ENCODE measurements at places on chromosomes 3 and 15.

DNA sequence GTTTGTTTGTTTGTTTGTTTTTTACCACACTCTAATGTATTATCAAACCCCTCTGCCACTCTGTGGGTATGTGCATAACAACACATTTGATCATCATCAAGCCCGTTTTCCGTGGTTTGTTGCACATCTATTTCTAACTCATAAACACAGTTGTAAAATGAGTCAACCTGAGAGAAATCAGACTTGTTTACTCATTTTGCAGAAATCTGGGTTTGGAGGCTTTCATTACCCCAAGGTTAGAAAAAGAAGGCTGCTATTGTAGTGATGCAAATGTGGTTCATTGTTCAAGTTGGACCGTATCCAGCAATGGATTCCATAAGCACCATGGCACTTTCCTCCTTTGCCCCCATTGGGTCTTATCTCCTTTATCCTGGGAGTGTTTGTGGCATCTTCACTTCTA lies 353.2 kb upstream of the SOX2 start:
- DNase-seq: no peak

DNA sequence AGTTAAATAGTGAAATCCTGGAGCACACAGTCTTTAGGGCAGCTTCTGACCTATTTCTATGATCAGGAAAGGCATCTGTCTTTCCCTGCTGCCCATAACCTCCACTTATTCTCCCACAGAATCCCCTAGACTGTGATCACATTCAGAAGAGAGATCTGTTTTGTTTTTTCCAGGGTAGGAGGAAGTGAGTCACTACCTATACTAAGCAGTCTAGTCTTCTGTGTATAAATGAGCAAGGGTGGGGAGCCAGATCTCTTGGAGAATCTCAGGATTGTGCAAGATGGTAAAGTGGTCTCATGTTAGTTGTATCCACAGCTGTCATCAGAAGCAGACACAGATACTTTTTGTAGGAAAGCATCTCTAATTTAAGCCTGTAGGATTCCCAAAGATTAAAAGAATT lies 11.8 kb upstream of the FBXO22 start:
- DNase-seq: no peak

DNA sequence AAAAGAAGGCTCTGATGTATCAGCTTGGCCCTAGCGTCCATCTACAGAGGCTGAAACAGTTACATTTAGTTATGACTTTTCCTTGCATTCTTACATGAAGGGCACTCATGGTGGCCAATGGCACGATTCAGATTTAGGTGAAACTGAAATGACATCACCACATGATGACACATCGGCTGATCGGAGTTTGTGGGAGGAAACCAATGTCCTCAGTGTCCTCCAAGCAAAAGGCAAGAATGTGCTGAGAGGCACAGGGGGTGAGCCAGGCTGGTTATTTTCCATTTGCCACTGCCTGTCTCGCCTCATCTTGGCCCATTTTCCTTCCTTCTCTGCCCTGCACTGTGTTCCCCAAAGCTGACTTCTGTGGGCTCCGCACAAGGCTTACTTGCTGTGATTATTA lies 34.4 kb downstream of the TARS3 start:
- no peak for DNase-seq

- DNase-seq: no peak
These were observed 85.8 kb upstream of the RBMS3 start for GRCh38 chr3:29195056-29195455.

DNA sequence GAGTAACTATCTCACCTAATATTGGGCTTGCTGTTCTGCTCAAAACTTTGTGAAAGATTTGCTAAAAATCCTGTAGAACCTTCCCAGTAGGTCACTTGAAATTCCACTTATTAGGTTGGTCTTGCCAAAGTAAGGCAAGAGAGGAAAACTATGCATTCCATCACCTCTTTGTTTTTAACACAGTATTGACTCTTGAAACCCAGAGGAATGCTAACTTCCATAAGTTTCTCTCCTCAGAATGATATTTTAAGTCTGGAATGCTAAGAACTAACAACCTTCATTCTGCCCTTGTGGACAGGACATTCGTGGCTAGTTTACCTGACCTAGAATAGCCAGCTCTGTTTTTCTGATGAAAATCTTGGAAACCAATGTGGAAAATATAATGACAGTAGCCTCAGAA lies 154.5 kb downstream of the TMCO5A start:
- no peak for DNase-seq

Measured in uterus (tissue), 4 donors.